ENCODE measurements at places on chromosomes 2 and 18.

DNA sequence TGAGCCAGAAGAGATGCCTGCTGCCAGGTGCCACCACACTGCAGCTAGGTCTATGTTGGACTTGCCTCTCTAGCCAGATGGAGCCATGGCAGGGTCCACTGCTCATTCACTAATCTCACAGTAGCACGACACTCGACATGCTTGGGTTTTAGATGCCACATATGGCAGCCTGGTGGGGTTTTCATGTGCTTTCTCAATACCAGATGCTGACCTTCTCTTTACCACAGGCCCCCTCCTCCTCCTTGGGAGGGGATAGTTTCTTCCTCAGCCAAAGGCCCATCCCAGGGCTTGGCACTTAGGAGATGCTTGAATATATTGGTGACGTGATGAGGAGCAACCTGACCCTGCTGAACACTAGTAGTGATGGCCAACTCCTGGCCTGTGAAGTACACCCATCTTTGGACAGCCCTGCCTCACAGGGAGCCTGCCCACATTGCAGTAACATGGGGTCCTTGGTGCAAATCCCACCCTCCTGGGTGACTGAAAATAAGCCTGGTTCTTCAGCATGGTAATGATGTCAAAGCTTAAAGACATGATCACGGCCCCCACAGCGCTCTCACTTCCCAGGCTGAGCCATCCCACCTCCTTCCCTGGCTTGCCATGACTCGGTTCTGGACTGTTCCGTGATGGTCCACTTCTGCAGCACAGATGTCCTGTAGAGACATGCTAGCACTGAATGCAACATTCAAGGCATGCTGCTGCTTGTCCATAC is 227.5 kb downstream of the SH3RF3 start:
- no peak for DNase-seq

DNA sequence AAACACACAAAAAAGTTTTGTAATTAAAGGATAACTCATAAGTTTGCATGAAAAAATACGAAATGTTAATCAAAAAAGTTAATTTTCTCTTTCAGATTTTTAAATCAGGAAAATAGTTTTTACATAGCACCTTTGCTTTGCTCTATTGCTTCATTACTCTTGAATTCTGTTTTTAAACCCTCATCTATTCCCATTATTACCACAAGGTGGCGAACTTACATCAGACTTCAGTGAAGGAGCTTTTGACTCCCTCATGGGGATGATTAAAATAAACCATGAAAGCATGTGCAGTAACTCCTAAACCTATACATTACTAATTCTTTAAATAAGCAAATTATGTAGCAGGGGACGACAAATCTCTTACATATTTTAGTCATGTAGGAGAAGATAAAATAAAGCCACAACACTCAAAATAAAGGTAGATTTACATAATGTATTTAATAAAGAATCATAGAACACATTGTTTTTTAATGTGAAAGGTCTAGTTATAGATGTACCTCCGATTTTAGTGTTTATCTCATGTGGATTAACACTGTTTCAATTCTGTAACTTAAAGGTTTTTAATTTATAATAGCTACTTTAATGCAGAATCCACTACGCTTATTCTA is 105.2 kb downstream of the NETO1 start:
- peak; percentile 5 for DNase-seq

DNA sequence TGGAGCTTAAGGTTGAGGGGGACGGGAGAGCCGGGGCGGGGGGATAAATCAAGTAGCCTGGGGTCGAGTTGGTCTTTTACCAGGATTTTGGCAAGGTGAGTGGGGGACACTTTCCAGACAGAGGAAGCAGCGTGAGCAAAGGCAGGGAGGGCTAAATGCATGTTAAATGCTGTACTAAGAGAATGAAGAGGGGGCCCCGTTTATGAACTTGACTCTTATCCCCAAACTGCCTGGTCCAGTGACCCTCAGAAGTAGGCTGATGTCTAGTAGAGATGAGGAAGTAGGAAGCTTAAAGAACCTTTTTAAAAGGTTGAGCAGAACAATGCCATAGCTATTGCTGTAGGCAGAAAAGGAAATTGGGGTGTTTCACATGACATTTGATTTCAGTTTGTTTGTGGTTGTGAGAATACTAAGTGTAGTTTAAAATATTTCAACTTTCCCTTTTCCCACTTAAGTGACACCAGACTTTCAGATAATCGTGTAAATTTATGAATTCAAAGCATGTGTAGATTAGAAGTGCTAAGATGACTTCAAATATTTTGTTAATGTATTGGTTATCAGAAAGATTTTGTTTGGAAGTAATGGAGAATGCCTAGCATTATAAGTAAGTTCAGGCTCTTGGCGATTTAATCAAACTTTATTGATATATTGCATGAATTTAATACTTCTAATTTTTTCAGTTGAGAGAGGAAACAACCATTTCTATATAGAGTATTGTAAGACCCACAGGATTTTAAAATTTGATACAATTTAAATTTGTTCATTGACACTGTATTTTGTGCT is 1.8 kb downstream of the REL start:
- peak; percentile 27 for DNase-seq

DNA sequence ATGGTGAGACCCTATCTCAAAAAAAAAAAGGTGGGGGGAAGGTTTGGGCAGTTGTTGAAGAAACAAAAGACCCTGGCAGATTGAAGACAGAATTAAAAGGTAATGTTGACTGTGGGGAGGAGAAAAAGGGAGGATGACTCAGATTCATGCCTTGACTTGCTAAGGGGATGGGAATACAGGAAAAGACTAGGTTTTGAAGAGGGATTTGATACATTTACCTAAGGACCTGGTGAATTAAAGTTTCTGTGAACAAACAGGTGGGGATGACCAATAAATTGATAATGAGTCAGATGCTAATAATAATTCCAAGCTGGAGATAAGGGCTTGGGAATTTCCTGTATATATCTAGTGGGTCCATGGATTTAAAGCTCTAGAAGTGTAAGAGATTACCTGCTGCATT is 27.6 kb downstream of the TTR start:
- DNase-seq: no peak

- no peak for DNase-seq
These were observed 6.2 kb downstream of the GLI2 start for GRCh38 chr2:120741571-120742561.

GRCh38 chr2:135151615-135152014 is 99.5 kb downstream of the RAB3GAP1 start:
- no peak for DNase-seq

Data from activated naive CD4-positive, alpha-beta T cell treated with anti-CD3 and anti-CD28 coated beads for 36 hours (primary cell).